ENCODE measurements at places on chromosomes 7 and 10.

GRCh38 chr7:28808796-28809533 is 149.2 kb downstream of the TRIL start:
- no peak for DNase-seq

- no peak for DNase-seq
Measured at GRCh38 chr7:111954474-111955381, 251.5 kb downstream of the DOCK4 start.

DNA sequence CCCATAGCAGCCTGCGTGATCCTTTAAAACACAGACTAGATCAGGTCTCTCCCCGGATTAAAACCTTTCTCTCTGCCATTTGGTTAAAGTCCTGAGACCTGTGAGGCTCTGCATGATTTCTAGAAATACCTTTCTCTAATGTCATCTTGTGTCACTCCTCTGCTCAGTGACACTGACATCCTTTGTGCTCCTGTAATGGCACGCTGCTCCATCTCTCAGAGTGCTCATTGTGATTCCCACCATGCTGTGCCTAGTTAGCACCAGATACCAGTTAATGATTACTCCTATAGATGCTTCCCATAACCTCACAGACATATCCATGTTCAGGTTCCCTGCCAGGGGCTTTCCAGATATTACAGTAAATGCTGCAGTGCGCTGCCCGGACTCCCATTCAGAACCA is 11.7 kb upstream of the OR9A2 start:
- no peak for DNase-seq

DNA sequence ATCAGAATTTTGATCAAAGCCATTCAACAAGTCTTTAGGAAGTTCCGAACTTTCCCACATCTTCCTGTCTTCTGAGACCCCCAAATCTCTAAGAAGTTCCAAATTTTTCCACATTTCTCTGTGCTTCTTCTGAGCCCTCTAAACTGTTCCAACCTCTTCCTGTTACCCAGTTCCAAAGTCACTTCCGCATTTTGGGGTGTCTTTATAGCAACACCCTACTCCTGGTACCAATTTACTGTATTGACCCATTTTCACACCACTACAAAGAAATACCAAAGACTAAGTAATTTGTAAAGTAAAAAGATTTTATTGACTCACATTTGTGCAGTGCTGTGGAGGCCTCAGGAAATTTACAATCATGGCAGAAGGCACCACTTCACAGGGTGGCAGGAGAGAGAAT is 385.8 kb upstream of the GHITM start:
- DNase-seq = no peak

DNA sequence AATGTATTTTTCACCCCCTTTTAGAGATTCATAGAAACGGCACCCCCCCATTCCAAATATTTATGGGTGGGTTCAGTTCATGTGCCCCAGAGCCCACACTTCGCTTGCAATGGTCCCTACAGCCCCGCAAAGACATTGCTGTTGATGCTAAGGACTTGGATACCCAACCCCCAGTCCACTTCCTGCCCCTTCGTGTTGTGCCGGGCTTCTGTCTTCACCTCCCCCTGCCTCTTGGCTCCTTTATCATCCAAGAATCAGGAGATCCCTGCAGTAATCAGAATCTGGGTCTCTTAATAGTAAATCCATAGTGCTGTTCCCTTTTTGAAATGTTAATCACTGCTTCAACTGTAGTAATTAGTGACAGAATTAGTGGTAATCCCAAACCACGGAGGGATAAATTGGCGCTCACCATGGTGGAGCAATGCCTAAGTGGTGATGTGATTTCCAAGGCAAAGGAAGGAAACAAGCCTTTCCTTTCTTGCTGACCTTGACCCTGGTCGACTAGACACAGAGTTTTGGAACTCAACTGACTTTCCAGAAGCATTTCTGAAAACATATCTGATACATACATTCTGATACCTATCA is 67.7 kb downstream of the HK1 start:
- DNase-seq = no peak

DNA sequence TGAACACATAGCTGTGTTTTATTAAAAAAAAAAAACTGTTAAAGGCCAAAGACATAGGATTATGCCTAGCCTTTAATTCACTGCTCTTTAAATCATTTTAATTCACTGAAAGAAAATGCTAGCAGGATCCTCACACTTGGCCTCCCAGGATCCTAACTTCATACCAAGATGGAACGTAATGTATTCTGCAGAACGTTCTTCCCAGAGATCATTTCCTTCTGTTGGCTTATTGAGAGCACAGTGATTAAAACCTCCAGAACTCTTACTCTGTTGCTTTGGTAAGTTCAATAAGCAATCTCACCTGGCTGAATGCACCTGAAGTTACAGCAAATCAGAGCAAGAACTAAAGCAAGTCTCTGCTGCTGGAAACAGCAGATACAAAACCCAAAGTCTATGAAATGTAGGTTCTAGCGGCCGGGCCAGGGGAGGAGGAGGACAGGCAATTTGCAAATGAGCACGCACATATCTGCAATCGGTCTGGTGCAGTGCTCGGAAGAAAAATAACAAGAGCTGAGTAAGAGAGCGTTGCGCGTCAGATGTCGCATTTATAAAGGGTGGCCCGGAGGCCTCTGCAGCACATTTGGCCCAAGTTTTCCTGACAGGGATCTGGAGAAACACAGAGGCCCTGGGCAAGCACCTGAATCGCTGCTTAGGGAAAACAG is 193.9 kb downstream of the FAM107B start:
- DNase-seq = no peak

GRCh38 chr10:3425261-3425660 is 252.7 kb upstream of the PITRM1 start:
- no peak for DNase-seq

DNA sequence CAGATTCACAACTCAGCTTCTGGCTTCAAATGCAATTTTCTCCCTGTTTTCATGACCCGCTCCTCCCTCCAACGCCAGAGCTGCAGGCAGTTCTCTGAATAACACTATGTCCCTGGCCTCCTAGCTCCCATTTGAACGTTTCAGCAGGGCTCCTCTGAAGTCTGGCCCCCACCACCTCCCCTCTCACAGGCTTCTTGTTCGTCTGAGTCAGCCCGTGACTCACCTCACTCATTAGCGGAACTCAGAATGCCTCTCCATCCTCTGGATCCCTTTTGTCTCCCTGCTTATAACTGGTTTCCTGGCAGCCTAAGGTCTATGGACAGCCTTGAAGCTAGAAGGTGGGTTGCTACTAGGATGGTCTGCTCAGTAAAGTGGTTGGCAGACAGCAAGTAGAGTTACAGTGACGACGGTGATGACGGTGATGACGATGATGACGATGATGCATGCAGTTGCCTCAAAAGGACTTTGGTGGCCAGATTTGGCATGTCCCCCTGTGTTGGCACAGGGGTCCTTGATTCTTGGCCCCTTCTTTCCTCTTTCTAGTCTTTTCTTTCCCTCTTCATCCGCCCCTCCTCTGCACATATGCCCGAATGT is 83.3 kb upstream of the MKLN1 start:
- DNase-seq = peak; percentile 71

- no peak for DNase-seq
Measured at GRCh38 chr7:21251151-21251800, 176.6 kb upstream of the SP4 start.

- peak; percentile 51 for DNase-seq
Measured at GRCh38 chr7:50632561-50633413, 67.6 kb upstream of the DDC start.

DNA sequence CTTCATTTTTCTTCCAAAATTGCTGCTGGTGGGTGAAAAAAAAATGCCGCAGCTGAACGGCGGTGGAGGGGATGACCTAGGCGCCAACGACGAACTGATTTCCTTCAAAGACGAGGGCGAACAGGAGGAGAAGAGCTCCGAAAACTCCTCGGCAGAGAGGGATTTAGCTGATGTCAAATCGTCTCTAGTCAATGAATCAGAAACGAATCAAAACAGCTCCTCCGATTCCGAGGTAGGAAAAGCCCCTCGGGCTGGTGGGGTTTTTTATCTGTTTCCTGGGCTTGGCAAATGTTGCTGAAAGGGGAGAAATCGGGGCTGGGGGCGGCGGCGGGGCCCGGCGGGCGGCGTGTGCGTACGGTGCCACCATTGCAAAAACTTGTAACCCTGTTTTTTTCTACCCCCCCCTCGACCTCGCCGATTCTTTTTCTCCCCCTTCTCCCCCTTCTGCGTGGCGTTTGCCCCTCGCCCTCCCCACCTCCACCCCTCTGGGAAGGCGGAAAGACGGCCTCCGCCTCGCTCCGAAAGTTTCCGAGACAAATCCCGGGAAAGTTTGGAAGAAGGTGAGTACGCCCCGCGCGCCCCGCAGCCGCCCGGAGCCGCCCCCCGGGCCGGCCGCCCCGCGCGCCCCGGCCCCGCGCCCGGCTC is 789 bp downstream of the TCF7L2 start:
- DNase-seq = no peak

- no peak for DNase-seq
Measured at GRCh38 chr10:11046776-11047160, 29.1 kb downstream of the CELF2 start.

- no peak for DNase-seq
Measured at GRCh38 chr10:112723876-112724275, 226.2 kb upstream of the TCF7L2 start.

DNA sequence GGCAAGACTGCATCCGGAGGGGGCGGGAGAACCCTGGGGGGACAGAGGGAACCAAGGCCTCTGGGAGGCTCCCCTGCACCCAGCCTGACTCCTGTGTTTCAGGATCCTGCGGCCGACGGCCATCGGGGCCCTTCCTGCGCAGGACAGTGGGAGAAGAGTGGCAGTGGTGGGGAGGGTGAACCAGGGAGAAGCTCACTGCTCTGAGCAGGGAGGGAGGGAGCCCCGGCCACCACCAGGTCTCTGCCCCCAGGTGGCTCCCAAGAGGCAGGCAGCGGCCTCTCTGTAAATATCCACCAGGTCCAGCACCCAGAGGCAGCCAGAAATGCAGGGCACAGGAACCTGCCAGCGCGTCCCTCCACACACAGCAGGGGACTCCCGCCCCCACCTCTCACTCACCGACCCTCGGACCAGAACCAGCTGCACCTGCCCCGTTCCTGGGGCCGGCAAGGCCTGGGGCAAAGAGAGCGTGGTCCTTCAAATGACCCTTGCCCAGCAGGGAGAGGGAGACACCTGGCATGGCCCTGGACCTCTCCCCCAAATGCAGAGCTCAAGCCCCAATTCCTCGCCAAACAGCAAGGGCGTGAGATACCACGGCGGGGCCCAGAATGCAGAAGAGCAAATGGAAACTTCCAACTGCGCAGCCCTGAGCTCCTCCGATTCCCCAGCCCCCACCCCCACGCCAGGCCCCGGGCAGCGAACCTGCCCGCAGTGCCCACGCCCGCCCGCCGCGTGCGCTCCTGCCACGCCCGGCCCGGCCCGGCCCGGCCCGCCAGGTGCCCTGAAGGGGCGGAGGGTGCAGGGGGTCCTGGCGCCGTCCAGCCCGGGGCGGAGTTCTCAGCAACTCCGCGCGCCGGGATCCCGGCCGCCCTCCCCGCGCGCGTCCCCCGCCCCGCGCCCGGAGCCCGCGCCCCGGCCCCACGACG is 805 bp downstream of the RASGEF1A start:
- no peak for DNase-seq

GRCh38 chr7:40493609-40494051 is 358.8 kb downstream of the SUGCT start:
- DNase-seq = no peak

DNA sequence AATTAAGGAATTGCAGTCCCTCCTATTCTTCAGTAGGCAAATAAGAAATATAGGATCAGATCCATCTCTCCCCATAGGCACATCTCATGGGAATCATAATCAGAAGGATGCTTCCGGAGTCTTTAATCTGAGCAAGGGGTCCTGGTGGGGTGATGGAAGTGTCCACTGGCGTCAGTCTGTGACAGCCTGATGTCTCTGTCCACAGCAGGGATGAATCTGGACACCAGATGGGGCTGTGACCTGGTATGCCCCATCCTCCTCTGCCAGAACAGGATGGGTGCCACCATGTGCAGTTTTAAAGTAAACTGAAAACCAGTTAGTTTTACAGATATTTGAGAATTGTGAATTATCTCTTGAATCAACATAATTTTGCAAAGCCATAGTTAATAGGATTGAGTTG is 148.7 kb downstream of the C1GALT1 start:
- no peak for DNase-seq

- peak; percentile 96 for DNase-seq
Measured at GRCh38 chr10:73827346-73828089, 16.1 kb upstream of the NDST2 start.

GRCh38 chr7:93737953-93738352 is 152.6 kb downstream of the TFPI2 start:
- no peak for DNase-seq

DNA sequence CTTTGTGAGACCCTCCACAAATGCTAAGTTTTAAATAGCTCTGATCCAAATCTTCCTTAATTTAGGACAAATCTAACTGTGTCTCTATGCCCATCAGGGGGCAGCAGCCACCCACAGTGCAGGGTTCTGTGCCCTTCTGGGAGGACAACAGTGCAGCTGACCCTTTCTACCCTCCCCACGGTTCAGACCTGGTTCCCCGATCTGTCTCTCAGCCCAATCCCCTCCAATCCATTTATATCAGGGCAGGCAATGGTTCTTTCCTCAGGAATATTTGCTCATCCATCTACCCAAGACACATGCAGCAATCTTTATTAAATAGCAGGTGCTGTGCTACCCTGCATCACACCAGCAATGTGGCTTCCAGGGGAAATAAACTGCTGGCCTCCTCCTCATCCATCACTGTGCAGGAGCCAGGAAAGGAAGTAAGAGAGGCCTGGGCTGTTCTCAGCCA is 4.0 kb upstream of the RBM28 start:
- DNase-seq = no peak

GRCh38 chr7:100968031-100968430 is 1.3 kb upstream of the MUC12 start:
- DNase-seq = no peak

DNA sequence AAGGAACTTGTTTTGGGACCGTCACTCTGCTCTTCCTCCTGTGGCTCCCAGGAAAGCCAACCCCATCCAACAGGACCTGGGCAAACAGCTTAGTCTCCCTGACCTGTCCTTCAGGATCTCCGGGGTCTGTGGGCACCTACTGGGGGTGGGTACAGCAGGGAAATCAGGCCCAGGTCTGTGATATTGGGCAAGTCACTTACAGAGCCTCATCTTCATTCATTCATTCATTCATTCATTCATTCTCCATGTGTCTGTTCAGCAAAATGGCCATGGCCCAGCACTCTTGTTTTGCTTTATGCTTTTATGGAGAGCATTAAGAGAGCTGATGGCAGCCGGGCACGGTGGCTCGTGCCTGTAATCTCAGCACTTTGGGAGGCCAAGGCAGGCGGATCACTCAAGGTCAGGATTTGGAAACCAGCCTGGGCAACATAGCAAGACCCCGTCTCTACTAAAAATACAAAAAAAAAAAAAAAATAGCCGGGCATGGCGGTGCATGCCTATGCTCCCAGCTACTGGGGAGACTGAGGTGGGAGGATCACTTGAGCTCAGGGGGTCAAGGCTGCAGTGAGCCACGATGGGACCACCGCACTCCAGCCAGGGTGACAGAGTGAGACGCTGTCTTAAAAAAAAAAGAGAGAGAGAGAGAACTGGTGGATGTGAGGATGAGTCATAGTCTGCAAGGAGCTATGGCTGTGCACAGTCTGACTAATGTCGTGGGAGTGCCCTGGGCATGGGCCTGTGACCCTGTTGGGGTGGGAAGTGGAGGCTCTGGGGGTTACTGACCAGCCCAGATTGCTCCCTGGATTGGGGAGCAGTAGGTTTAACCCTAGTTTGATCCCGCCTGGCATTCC is 54.3 kb downstream of the CLIP2 start:
- peak; percentile 91 for DNase-seq
